PC-9 (cell line): ENCODE measurements at places on chromosomes 7 and 10. TPM values are rescaled to one million over a fixed set of nuclear protein-coding genes. Genes with fewer than 3 reads are reported as not detected.

GRCh38 chr7:90710466-90710850 lies 114.3 kb downstream of the CDK14 start:
- no peak for DNase-seq

Gene POM121
- 36.6 and 49.0 TPM in 2 replicates for total RNA-seq

DNA sequence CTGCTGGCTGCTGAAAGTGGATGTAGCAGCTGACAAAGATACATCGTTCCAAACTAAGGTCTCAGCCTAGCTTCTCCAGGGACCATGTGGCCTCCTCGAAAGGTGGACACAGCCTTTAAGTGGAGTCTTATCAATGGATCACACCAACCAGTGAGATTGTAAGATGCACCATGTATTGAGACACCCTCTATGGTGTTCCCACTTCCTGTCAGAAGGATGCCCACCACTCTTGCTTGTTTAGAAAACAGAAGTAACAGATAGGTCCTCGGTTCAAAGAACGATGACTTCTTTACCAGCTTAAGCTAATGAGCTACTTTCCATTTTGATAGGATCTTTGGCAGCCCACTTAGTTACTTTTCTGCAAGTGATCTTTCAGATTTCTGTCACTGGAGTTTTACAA lies 34.3 kb downstream of the SLC25A13 start:
- no peak for DNase-seq

Gene TBATA
- total RNA-seq: not detected in 2 replicates

Gene SEPHS1
- 49.9 and 63.0 TPM in 2 replicates for total RNA-seq

Gene SLC26A4
- 0.80 and 1.7 TPM in 2 replicates for total RNA-seq

Gene FFAR4
- total RNA-seq: 0.25 TPM in 1 of 2 replicates, not detected in the other

DNA sequence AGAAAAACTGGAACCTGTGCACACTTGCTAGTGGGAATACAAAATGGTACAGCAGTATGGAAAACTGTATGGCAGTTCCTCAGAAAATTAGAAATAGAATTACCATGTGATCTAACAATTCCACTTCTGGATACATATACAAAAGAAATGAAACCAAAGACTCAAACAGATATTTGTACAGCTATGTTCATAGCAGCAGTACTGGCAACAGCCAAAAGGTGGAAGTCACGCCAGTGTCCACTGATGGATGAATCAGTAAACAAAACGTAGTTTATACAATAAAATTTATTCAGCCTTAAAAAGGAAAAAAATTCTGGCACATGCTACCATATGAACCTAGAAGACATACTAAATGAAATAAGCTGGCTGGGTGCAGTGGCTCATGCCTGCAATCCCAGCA lies 23.0 kb downstream of the IDE start:
- DNase-seq: no peak

Gene TMEM273
- 0.26 and 2.2 TPM in 2 replicates for total RNA-seq

DNA sequence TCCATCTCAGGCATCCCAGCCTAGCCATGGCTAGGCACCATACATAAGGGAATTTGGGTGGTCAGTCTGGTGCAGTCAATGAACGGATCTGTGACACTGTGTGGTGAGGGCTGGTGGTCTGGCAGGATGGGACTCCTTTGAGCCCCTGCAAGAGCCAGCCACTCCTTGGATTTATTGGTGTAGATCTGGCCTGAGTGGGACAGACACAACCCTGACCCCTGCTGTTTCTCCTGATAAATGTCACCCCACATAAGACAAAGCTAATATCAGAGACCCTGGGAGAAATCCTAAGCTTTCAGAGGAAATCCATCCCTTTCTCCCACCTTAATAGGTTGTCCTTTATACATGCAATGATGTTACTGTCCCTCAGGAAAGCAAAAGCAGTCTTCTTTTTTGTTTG lies 2.3 kb downstream of the FBXO24 start:
- DNase-seq: no peak

DNA sequence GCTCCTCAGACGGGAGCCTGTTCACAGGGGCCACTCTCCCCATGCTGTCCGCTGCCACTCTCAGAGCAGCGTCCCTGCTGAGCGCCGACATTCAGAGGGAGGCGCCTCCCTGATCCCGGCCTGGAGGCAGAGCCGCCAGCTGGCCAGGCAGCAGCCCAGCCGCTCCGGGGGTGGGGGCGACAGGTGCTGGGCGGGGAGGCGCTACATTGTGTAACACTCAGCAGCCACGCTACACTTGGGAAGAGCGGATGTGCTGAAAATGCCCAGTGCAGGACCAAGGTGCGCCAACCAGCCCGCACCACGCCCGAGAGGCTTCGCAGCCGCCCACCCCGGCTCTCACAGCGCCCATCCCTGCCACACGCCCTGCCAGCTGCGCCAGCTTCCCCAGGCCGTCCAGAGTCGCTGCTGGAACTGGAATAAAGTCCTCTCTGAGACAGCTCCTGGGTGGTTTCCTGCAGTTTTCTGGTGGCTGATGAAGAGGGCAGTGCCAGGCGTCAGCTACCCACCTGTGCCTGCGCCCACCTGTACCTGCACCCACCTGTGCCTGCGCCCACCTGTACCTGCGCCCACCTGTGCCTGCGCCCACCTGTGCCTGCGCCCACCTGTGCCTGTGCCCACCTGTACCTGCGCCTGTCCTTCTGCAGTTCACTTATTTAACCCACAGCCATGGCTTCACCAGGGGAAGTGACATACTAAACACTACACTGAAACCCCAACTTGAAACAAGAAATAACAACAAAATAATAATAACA lies 25.7 kb downstream of the STK32C start:
- peak; percentile 27 for DNase-seq

DNA sequence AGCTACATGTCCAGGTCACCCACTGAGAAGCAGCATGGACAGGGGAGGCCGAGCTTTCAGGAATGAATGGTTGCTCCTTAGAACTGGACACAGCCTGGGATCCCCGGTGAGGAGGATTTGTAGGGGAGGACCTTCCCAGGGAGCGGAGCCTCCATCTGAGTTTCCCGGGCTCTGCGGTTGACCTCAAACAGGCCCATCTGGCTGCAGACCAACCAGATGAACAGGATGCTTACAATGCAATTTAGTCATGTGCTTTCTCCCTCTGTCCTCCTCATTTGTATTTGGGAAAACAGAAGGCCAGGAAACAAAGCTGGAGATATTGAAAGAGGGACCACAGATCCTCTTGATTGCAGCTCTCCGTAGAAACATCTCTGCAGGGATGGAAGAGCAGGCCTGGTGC lies 104.8 kb downstream of the EMX2 start:
- no peak for DNase-seq

DNA sequence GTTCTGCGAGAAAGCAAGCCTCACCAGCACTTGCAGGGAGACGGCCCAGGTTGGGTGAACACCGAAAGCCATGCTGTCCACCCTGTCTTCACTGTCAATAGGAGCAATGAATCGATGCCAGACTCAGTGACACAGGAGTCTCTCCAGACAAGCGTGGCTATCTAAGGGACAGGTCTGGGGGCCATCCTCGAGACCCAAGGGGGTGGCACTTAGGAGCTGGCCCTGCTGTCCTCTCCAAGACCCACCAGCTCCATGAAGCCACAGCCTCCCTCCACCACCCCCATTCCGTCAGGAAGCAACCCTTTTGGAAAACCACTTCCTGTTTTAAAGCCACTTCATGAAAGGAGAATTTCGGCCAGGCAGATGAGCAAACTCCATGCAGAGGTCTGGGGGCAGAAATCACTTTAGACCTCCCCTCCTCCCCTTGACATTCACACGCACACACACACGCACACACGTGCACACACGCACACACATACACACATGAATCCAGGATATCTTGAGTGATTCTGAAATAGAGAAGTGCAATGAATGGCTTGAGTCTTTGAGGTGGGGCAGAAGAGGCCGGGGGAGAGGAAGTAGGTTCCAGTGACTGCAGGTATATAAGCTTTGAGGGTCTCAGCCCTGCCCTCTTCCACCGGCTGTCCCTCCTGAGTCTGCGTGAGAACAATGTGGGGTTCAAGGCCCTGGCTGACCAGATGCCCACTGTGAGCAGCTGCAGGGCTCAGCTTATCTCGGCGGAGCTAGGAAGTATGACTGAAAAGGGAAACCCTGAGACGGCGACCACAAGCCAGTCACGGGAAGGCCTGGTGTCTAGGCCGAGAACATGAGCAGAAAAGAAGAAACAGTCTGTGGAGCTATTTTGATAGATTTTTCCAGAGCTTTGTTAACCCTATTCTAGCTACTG lies 25.0 kb downstream of the RGS10 start:
- DNase-seq: no peak

DNA sequence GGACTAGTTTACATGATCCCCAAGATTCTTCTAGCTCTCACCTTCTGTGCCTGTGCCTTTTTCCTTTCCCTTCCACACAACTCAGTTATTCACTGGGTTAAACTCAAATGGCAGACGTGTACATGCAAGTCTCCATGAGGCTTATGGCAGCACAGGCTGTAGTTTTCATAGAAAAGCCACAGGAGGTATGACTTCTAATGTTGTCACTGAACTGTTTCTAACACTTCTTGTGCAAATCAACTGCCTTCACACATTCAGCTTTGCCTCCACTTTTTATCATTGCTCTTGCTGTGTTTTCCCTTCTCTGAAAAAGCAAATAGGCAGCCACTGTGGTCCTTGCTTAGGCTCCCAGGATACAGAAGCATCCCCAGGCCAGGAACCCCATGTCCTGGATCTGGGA lies 5.3 kb upstream of the GIMAP5 start:
- DNase-seq: no peak

DNA sequence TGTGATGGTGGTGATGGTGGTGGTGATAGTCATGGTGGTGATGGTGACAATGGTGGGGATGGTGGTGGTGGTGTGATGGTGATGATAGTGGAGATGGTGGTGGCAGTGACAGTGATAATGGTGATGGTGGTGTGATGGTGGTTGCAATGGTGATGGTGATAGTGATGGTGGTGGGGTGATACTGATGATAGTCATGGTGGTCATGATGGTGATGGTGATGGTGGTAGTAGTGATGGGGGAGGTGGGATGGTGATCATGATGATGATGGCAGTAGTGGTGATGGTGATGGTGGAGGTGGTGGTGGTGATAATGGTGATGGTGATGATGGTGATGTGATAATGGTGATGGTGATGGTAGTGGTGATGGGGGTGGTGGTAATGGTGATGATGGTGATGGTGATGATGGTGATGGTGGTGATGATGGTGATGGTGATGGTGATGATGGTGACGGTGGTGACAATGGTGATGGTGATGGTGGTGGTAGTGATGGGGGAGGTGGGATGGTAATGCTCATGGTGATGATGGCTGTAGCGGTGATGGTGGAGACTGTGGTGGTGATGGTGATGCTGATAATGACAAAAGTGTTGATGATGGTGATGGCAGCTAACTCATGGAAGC lies 4.7 kb upstream of the PWWP2B start:
- DNase-seq: no peak

DNA sequence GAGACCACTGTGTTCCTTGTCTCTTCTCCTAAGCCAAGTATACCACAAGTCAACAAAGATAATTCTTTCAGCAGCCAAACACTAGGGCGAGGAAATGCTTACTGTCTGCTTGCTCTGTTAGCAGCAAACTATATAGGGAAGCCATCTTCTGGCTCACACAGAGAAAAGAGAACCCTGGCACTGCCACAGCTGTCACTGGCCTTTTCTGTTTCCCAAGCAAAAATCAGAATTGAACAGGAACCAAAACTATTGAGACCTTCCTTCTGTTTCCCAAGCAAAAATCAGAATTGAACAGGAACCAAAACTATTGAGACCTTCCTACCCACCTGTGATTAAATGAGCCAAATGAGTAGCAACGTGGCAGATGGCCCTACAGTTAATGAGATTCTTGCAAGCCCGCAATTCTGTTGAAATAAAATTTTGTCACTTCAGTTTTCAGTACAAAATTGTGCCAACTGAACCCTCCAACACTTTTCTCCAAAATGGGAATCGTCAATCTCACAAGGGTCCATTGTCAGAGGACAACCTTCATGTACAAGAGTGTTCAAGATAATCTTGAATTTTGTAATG lies 54.5 kb downstream of the LRRTM3 start:
- no peak for DNase-seq

Gene FKBP6
- total RNA-seq: not detected in 2 replicates

Gene MYL10
- total RNA-seq: not detected in 2 replicates

Gene IL2RA
- not detected in 2 replicates for total RNA-seq

Gene RNF32
- total RNA-seq: 2.2 and 2.7 TPM in 2 replicates

DNA sequence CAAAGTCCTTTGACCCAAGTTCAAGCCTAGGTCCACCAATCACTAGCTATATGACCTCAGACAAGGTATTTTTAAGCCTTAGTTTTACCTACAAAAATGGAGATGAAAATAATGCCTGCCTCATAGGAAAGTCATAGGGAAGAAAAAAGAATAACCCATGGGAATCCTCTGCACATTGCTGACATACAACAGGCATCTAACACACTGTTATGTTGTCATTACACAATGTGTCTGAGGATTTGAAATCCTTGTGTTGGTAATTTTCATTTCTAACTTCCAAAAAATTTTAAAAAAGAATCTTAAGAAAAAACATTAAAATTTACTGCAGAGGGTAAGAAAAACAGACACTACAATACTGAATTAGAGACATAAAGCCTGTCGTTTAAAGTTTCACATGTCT lies 5.7 kb downstream of the ANK3 start:
- no peak for DNase-seq

GRCh38 chr10:28552775-28553174 lies 19.9 kb downstream of the WAC start:
- DNase-seq: no peak

Gene TAS2R5
- total RNA-seq: 1.1 and 2.1 TPM in 2 replicates

Gene TMEM139
- total RNA-seq: 89.7 and 131 TPM in 2 replicates

DNA sequence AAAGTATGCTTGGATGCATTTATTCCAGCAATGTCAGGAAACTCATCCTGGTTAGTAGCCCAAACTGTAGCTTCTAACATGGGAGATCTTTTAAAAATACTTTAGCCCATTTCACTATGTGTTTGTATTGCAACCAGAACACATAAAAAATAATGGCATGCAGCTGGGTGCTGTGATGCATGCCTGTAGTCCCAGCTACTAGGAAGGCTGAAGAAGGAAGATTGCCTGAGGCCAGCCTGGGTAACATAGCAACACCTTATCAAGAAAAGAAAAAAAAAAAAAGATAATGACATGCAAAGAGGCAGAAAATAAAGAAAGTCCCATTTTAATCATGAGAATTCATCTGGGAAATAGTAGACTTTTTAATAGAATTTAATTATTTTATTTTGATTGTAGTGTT lies 517.0 kb upstream of the TEX47 start:
- peak; percentile 3 for DNase-seq

DNA sequence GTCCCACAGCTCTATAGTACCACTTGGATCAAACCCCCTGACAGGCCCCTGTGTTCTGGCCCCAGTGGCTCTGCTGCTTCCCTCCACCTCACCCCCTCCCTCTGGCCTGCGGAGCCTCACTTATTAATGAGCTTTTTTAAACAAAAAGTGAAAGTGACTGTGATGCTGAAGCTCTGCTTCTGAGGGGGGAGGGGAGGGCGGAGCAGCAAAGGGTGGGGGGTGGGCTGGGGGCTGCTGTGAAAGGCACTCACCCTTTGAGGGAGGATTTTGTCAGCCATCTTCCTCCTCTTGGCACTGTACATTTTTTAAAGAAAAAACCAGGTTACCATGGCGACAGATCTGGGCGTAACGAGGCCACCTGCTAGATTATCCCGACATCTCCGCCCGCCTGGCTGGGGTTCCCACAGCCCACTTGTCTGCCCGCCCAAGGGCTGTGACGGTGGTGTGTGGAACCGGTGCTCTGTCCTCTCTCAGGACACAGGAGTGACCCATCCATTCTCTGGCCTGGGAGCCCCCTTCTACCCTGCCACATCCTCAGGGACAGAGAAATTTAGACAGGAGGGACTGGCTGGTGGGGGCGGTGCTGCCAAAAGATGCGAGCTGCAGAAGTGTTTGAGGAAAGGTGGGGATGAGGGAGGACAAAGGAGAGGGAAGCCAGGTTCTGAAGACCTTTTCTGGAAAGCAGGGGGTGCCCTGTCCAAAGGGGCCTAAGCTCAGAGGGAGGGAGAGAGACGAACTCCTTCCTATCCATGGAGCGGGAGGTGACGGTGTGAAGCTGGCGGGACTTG lies 4.9 kb downstream of the SMARCD3 start:
- DNase-seq: no peak

- no peak for DNase-seq
Measured at GRCh38 chr10:26463986-26464385, 25.8 kb downstream of the APBB1IP start.
